ENCODE measurements at places on chromosomes 5 and 9.

- no peak for DNase-seq
Observed at GRCh38 chr9:129436751-129437625, 183.9 kb downstream of the C9orf50 start.

- DNase-seq, result no peak
Observed at GRCh38 chr9:97510797-97511654, 9.6 kb downstream of the TMOD1 start.

- DNase-seq, result no peak
Observed at GRCh38 chr9:124357721-124358361, 57.4 kb downstream of the PSMB7 start.

- no peak for DNase-seq
Observed at GRCh38 chr9:126980231-126980630, 65.6 kb downstream of the RALGPS1 start.

- DNase-seq, result no peak
Observed at GRCh38 chr5:68954618-68954910, 139.2 kb upstream of the SLC30A5 start.

GRCh38 chr9:137959641-137960411 lies 82.2 kb downstream of the CACNA1B start:
- no peak for DNase-seq

DNA sequence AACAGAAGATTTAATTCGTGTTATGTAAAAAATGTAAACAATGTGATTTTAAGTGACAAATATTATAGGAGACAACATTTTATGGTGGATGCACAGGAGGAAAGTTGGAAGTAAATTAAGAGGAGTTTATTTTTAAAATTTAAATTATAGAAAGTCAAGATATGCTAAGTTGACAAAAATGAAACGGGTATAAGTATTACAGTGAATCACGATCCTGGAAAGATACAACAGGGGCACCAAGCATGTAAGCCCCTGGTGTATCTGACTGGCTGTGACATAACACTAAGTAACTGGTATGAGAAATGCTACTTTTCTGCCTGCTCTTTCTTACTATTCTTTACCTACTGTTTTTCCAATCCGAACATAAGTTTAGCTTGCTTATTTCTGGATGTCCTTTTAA lies 419.8 kb upstream of the CHD1 start:
- no peak for DNase-seq
